Activated CD4-positive, alpha-beta memory T cell treated with anti-CD3 and anti-CD28 coated beads for 36 hours (primary cell): ENCODE measurements at places on chromosomes 4 and X. TPM values are rescaled to one million over a fixed set of nuclear protein-coding genes. Genes with fewer than 3 reads are reported as not detected.

Gene PDE5A
- 0.87 TPM for total RNA-seq

Gene HTR2C
- total RNA-seq = not detected

Gene TBC1D9
- total RNA-seq = 0.05 TPM

GRCh38 chr4:1599026-1599481, 85.1 kb downstream of the FAM53A start:
- no peaks in the 10 kb centered on the region for H3K4me1 ChIP-seq
- no peaks in the 10 kb centered on the region for H3K36me3 ChIP-seq
- H3K27ac ChIP-seq = no peak overlapping the region
- H3K4me3 ChIP-seq = no peak overlapping the region
- DNase-seq = no peak
- H3K27me3 ChIP-seq = no peaks in the 10 kb centered on the region

- no peaks in the 10 kb centered on the region for H3K27me3 ChIP-seq
- H3K36me3 ChIP-seq = peaks cover 5% of the 10 kb centered on the region
- H3K4me1 ChIP-seq = no peaks in the 10 kb centered on the region
- no peak overlapping the region for H3K27ac ChIP-seq
Measured at GRCh38 chr4:70958681-70959080, 34.8 kb upstream of the DCK start.

GRCh38 chr4:58807843-58808615, 1697.8 kb upstream of the IGFBP7 start:
- H3K27me3 ChIP-seq = no peaks in the 10 kb centered on the region
- no peak for DNase-seq
- H3K36me3 ChIP-seq = no peaks in the 10 kb centered on the region
- H3K4me3 ChIP-seq = no peak overlapping the region
- H3K27ac ChIP-seq = no peak overlapping the region
- no peaks in the 10 kb centered on the region for H3K4me1 ChIP-seq
